ENCODE measurements at places on chromosomes 7 and 10.
A peak's percentile ranks its signal among the peaks of the same experiment; 100 is the strongest.

DNA sequence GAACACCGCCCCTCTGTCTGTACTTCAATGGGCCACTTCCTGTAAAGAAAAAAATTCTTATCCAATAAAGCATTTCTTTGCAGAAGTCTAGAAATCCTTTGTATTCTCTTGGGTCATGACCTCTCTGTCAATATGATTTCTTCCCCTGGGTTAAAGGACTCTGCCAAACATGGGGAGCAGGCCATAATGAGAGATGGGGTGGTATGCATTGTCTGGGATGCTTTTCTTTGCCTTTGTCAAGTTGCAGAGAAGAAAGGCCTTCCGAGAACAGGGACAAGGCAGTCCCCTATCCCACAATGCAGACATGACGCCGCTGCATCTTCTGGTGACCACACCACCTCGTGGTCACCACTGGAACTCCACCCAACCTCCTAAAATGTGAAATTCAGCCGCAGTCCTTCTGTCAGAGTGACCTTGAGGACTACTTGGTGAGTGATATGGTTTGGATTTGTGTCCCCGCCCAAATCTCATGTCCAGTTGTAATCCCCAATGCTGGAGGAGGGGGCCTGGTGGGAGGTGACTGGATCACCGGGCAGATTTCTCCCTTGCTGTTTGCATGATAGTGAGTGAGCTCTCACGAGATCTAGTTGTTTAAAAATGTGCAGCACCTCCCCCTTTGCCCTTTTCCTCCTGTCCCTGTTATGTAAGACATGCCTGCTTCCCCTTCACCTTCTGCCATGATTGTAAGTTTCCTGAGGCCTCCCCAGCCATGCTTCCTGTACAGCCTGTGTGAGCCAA, 15.2 kb upstream of the FRMPD2 start:
- DNase-seq: no peak

DNA sequence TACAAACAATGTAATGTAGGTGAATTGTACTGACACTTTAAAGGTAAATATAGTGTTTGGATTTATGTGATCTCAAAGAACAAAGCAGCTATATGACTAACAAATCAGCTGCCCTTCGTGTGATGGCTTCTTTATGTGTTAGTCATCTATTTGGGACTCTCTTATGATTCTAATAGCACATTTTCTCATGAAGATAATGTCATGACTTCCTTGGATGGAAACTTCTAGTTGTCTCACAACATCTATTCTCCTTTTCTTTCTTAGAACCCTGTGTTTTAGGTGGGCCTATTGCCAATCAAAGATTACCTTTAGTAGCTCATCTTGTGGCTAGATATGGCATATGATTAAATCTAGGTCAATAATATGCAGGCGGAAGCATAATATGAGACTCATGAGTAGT, 45.0 kb downstream of the TMEM106B start:
- peak; percentile 73 for DNase-seq

- no peak for DNase-seq
Measured at GRCh38 chr10:3807928-3808496, 23.0 kb upstream of the KLF6 start.

DNA sequence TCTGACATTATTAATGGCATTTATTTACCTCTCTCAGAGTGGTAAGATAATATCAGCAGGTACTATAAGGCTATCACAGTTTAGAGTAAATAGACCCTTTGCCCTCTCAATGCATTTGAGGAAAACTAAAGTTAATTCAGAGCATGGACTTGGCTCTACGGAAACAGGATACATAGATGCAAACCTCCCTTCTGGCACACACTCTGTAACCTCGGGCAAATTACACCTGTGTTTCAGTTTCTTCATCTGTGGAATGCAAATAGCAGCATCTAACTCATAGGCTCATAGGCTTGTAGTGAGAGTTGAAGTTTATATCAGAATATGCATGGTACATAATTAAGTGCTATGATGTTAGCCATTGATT, 5.6 kb downstream of the RAPGEF5 start:
- DNase-seq: no peak

GRCh38 chr10:6223981-6224380, 21.2 kb downstream of the PFKFB3 start:
- no peak for DNase-seq

DNA sequence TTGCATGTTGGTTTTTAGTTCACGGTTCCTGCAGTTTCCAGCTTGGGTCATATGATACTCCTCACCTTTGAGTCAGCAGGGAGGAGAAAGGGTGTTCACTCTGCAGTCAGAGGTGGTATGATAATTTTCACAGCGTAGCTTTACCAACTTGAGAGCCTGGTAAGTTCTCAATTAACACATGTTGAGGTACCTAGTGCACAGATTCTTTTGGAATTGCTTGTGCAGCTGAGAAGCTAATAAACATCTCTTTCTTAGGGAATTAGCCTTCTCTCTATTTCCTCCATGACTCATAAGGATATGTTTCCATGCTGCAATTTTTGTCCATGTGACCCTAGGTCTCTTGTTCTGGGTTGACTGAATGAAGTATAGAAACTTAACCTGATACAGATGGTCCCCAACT, 166.6 kb downstream of the KIF20B start:
- peak; percentile 75 for DNase-seq

DNA sequence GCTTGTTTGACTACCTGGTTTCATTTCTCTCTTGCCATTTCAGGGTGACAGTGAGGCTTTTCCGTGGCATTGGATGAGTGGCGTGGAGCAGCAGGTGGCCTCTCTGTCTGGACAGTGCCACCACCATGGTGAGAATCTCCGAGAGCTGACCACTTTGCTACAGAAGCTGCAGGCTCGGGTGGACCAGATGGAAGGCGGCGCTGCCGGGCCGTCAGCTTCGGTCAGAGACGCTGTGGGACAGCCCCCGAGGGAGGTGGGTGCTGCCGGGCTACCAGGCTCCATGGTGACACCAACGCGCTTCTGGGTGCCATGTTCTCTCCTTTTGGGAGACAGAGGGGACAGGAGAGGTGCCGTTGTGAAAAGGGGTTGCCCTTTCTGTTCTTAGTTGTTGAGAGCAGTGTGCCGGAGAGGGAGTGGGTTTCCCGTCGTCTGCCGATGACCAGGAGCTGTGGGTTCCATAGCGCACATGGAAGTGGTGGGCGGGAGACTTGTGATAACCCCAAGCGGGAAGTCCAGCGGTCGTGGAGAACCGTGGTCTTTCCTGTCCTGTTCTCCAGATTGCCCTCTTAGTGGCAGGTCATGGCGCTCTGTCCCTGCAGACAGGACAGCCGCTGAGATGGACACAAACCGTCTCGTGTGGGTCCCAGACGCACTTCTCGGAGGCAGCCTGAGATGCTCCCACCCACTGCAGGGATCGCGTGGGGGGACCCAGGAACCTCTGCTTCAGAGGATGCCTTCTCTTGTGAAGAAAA, 21.3 kb downstream of the SUN1 start:
- DNase-seq: no peak

- no peak for DNase-seq
Measured at GRCh38 chr10:7551950-7552716, 114.6 kb downstream of the ITIH5 start.

DNA sequence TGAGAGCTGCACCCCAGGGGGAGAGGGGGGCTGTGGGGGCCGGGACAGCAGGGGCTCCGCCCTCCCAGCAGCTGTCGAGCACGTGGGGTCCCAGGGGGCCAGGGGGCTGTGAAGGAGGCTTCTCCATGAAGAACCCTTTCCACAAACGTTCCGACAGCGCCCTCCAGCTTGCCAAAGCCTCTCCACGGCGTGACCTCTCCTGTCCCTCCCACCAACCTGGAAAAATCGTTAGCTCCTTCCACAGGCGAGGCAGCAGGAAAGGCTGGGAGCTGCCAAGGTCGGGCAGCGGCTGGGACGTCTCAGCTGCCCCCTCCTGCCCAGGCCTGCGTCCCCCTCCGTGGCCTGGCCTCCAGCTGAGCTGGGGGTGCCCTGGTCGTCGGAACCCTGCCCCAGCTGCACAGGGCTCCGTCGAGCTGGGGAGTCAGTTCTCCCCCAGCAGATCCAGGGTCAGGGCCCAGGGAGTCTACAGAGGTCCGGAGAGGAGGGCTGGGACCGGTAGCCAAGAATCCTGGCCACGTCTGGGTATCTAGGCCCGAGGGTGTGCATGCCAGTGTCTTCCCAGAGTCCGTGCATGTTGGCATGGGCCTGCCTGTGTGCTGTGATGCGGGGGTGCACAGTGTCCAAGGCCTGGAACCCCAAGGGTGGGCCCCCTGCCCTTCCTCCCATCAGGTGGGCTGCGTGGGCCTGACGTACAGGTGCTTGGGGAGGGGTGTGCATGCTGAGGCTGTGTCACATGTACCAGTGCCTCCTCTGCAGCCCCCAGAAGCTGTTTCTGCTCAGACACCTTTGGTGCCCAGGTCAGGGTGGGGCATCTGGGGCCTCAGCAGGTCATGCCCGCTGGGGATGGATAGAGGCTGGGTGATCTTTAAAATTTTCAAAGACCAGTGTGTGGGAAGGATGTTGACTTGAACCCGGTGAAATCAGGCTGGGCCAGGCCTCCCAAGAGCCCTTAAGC, 66.5 kb downstream of the UNCX start:
- DNase-seq: no peak

DNA sequence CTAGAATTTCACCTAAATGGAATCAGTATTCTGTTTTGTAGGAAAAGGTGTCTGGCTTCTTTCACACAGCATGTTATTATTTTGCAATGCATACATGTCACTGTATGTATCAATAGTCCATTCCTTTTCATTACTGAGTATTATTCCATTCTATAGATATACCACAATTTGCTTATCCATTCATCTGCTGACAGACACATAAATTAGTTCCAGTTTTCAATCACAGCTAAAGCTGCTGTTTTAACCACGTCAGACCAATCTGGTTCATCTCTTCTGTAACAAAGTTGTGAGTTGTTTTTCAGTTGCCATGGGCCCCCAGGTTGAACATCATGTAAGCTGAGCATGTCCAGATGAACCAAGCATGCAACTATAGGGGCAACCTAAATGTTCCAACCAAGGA, 282.1 kb upstream of the MKLN1 start:
- no peak for DNase-seq

GRCh38 chr10:63899673-63900300, 378.6 kb downstream of the REEP3 start:
- DNase-seq: no peak

DNA sequence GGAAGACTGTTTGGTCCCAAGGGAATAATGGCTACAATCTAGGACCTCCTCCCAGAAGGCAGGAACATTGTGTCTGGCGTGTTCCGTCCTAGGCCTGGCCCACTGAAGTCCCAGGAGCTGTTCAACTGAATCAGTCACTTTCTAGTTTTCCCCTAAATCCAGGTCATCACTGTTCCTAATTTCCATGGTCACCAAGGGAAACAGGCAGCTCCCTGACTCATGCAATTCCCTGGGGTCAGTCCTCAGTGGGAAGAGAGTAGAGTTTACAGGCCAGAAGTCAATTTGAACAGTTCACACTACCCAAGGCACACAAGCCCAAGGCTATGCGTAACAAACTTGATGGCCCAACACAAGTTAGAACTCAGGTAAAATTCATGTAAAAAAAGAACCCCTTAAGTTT, 44.0 kb downstream of the CREB3L2 start:
- DNase-seq: no peak

DNA sequence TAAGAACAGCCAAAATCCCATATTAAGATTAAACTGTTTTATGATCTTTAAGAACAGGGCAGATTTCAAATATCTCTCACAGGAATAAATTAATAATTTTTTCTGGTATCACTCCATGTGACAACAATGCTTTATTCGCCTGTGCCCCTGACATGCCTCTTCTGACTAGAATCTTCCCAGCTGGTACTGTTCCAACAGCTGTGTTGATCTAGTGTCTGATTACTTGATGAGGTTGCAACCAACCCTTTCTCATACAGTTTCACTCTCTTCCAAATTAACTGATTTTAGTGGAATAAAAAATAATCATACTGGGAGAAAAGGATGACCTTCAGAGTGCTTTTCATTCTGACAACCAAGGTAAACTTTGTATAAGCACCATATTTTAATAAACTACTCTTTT, 151.9 kb downstream of the CHRM2 start:
- no peak for DNase-seq

DNA sequence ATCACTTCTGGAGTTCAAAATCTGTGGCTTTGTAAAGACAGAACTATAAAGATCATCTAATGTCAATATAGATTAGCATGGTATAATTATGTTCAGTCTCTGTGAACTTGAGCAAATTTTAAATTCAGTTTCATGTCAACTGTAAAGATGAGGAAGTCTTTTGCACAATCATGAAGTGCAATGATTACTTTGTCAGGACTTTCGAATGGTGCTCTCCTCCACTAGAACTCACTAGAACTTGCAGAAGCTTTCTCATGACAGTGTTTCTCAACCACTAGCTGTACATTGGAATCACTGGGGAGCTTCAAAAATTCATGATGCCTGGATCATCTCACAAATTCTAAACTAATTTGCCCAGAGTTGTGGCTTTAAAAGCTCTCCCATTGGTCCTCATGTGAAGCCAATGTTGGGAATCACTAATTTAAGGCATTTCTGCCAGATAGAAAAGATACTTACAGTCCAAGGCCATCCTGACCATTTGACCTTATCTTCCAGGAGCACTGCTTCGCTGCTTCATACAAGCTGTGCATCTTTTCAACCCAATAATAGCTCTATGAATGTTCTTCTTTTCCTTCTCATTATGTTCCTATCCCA, 12.9 kb downstream of the OR2AE1 start:
- no peak for DNase-seq

GRCh38 chr10:98429320-98430072, 14.5 kb upstream of the PYROXD2 start:
- no peak for DNase-seq

GRCh38 chr10:124611738-124612137, 132.4 kb downstream of the FAM53B start:
- no peak for DNase-seq

DNA sequence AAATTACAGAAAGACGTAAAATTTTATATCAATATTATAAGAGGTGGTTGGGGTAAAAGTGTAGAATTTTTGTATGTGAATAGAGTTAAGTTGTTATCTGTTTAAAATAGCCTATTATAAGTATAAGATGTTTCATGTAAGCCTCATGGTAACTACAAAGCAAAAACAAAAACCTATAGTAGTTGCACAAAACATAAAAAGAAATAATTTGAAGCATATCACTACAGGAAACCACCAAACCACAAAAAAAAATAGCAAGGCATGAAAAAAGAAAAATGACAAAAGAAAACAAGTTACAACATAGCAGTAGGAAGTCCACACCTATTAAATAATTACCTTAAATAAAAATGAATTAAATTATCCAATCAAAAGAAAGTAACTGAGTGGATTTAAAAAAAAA, 12.4 kb upstream of the GSTK1 start:
- DNase-seq: no peak

DNA sequence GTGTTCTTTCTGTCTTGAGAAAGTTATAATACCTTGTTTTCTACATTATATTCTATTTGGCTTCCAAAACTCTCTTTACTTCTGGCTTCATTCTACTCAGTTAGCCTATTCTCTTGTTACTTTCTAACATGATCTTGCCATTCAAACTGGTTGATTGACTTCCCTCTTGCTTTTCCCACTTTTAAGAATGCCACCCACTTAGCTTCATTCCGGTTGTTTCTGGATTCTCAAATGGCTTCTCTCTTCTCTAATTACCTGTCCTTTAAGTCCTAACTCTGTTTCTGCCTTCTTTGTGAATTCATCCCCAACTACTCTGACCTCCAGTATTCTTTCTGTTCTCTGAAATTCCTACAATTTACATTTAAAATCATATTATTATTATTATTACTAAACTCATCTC, 52.0 kb downstream of the ANKIB1 start:
- DNase-seq: no peak
